WTC11 (cell line): ENCODE measurements at places on chromosomes 5 and 9.

GRCh38 chr5:176894298-176894697 is 4.8 kb downstream of the HK3 start:
- DNase-seq, result no peak

DNA sequence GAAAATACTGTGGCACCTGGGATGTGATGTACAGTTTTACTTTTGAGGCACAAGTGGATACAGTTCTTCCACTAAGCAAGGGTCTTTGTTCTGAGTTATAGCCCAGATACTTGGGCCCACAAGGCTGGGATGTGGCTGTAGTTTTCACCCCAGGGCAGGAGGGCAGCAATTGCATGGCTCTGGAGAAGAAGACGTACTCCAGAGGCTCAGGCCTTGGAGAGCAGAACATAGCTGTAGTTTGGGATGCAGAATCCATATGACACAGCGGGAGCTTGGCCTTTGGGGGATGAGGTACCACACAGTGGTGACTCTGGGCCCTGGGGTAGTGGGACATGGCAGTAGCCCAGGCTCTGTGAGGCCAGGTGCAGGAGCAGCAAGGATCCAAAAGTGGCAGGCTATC is 110.8 kb upstream of the FSTL4 start:
- no peak for DNase-seq

DNA sequence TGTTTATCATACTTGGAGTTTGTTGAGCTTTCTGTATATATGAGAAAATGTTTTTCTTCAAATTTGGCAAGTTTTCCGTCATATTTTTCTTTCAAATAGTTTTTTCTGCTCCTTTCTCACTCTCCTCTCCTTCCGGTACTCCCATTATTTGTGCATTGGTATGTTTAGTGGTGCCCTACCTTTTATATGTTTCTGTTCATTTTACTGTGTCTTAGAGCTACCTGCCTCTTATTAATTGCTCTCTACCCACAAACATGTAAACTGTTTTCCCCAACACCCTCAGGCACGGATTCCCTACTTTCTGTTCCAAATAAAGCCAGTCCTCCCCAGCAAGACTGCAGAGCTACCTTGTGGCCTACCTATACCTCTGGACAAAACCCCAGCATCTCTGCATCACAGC is 60.6 kb upstream of the S1PR3 start:
- DNase-seq, result no peak

DNA sequence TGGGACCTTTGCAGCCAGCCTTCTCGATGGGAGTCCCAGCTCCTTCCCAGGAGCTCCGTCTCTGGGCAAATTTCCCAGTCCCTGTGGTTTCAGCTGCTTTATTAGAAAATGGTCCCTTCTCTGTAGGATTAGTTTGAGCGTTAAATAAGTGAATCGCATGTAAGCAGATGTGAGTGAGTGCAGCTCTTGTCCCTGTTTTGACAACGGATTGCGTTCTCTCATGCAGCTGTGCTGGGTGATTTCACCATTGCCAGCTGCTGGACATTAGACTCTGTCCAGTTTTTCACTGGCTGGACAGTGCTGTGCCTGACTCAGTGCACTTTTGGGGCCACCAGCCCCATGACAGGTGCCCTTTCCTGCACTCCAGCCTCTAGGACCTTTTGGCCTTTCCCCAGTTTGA is 11.6 kb upstream of the CEL start:
- DNase-seq, result no peak

DNA sequence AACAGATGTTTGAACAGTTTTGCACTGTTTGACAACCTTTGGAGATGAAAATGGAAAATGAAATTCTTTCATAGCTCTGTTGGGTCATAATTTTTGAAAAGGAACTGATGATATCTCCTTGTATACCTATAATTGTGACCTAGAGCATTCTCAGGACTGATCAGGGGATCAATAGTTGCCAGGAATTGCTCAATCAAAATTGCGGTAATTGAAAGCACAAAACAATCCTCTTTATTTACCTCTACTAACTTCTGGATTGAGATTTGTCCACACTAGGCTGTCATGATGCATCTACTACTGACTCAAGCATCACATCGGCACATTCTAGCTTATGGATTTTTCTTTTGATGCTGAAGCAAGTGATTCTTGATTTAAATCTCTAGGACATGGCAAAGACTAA is 4.1 kb upstream of the CNTLN start:
- DNase-seq, result no peak
